Hematopoietic multipotent progenitor cell treated with erythropoietin and hydrocortisone succinate and interleukin-3 and kit ligand, for 6 days (in vitro differentiated cells): ENCODE measurements at places on chromosomes 5 and 9.

DNA sequence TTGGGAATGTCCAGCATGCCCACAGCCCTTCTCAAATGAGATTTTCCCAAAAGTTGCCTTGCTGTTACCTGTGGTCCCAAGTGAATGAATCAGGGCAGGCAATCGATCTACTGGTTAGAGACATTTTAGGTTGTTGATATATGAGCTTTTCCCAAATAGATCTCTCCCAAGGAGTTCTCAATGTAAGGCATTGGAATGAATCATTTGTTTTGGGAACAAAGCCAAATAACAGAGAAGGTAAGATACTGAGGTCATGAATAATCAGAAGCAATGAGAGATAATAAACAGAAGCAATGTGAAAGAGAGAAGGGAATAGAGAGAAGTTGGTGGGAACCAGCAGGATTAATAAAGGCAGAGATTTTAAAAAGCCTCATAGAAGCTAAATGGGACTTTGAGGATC is 93.6 kb upstream of the FER start:
- DNase-seq: no peak

- DNase-seq: no peak
These were observed 23.0 kb downstream of the RNF145 start for GRCh38 chr5:159186319-159186718.

- DNase-seq: no peak
These were observed 10.9 kb upstream of the CLIC3 start for GRCh38 chr9:137007108-137007815.

GRCh38 chr5:174401793-174402192 is 322.6 kb upstream of the MSX2 start:
- no peak for DNase-seq

- peak; percentile 47 for DNase-seq
These were observed 1.2 kb downstream of the TTC33 start for GRCh38 chr5:40754381-40755092.

- DNase-seq: no peak
These were observed 45.2 kb upstream of the CKMT2 start for GRCh38 chr5:81187885-81188284.

DNA sequence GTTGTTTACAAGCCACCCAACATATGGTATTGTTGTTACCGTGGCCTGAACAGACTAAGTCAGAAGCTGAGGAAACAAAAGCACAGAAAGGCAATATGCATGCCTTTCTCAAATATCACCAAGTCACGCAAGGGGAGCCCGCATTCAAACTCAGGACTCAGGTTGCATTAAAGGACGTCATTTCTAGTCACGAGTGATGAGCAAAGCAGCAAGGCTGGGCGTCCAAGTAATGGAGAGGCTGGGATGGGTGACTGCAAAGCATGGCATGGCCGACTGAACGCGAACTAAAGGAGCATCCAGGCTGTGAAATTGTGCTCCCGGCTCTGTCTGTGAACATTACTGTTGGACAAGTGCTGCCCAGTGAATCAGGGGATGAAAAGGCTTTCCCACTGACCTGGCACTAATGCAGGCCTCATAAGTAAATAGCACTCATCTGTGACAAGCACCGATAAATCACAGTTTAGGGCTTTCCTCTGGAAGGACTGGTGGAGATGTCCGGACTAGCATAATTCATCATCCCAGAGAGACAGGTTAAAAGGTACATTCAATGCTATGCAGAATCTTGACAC is 202.8 kb downstream of the SPOCK1 start:
- no peak for DNase-seq

DNA sequence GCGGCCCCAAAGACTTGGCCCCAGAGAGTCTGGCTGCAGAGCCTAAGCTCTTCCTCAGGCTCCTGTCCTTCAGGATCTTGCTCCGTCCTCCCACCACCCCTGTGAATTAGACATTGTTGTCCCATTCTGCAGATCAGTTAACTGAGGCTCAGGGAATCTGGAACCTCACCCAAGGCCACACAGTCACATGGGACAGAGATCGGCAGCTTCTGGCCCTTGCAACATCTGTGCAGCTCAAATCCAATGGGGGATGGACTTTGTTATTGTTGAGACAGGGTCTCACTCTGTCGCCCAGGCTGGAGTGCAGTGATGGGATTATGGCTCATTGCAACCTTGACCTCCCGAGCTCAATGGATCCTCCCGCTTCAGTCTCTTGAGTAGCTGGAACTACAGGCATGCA is 23.9 kb upstream of the LAMC3 start:
- DNase-seq: no peak

GRCh38 chr5:112570708-112571444 is 151.8 kb upstream of the EPB41L4A start:
- peak; percentile 77 for DNase-seq

- no peak for DNase-seq
These were observed 45.5 kb upstream of the IFNE start for GRCh38 chr9:21527579-21527978.

- no peak for DNase-seq
These were observed 372.4 kb upstream of the IRX4 start for GRCh38 chr5:2254880-2255750.

DNA sequence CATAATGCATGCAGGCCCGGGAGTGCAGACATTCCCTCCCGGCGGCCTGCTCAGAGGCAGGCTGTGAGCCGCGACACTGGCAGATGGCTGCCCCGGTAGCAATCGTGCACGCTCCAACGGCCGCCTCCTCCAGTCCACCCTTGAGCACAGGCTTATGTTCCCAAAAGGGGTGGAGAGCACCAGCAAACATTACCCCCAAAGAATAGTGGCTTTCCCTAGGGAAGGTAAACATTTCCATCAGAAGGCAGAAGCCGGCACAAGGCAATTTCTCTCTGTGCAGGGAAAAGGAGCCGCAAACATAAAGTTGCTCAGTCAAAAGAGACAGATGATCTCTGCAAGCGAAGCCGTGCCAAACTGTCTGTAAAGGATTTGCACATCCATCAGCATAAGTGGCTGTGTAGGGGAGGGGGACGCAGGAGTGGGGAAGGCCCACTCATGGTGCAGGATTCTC is 92.5 kb downstream of the SIL1 start:
- no peak for DNase-seq

GRCh38 chr5:151799407-151799806 is 27.7 kb downstream of the G3BP1 start:
- no peak for DNase-seq

- no peak for DNase-seq
These were observed 5.7 kb downstream of the TBC1D2 start for GRCh38 chr9:98249771-98250170.

- DNase-seq: peak; percentile 36
These were observed 51.7 kb downstream of the CPLANE1 start for GRCh38 chr5:37197340-37198050.

- DNase-seq: no peak
These were observed 226.9 kb downstream of the TMEM38B start for GRCh38 chr9:105921057-105921726.
